C1 segment of cervical spinal cord (tissue), 14 donors: ENCODE measurements at places on chromosomes 11 and 22.

DNA sequence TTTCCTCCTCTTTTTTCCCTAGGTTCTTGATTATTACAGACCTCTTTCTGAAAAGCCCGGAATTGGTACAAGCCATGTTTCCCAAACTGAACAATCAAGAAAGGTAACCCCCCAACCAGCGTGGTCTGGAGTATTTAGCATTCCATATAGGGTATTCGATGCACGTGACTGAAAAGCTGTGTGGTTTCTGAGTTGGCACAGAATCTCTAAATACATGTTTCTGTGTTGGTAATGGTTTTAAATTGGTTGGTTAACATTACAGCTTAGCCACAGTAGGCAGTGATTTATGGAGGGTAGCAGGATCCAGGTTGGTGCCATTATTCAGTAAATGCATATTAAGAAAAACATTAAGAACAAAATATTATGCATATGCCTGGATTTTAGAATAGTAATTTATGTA lies 46.8 kb downstream of the ATXN10 start:
- DNase-seq: no peak

GRCh38 chr11:73353422-73353821 lies 22.8 kb upstream of the RELT start:
- DNase-seq: no peak

DNA sequence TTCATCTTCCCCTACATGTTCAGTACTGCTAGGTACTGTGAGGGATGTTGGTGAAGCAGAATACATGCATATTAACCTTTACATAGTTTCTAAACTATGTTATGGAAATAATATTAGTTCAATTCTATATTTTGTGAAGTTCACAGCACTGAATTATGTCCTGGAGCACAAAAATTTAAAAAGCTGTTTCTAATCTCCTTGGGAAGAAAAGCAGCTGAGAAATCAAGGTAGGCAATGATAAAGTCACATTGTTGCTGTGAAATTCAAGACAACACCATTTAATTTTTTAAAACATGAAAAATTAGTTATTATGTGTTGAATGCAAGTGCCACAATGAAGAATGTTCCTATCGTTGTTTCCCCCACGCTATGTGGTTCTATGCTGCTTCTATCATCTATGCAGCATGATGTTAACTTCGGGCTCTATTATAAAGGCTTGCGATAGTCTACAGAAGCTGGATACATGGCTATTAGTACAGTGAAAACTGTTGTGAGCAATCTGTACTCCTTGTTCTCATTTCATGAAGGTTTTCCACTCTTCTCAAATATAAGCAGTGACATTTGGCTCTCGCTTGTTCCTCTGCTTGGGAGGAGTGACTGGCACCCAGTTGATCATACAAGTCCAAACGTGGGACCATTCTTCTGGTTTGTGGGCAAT lies 164.3 kb downstream of the AASDHPPT start:
- no peak for DNase-seq

- DNase-seq: peak; percentile 51
These were observed 23.4 kb upstream of the RIC3 start for GRCh38 chr11:8192016-8192895.

GRCh38 chr11:790721-791564 lies 1.1 kb upstream of the CEND1 start:
- DNase-seq: no peak

- no peak for DNase-seq
These were observed 49.2 kb downstream of the APOL5 start for GRCh38 chr22:35766654-35767580.

- no peak for DNase-seq
These were observed 1319.9 kb downstream of the LRRC4C start for GRCh38 chr11:40139536-40139935.

- DNase-seq: no peak
These were observed 21.4 kb downstream of the CREB3L1 start for GRCh38 chr11:46298699-46299433.

GRCh38 chr11:2891326-2892214 lies 6.0 kb upstream of the CDKN1C start:
- DNase-seq: no peak

- DNase-seq: no peak
These were observed 518.0 kb downstream of the DLG2 start for GRCh38 chr11:85109141-85109540.

GRCh38 chr11:105458071-105458470 lies 151.8 kb upstream of the GRIA4 start:
- DNase-seq: no peak

GRCh38 chr22:30077279-30077880 lies 2.9 kb upstream of the HORMAD2 start:
- no peak for DNase-seq

GRCh38 chr11:13297917-13298356 lies 20.3 kb downstream of the BMAL1 start:
- no peak for DNase-seq

- DNase-seq: no peak
These were observed 95.5 kb upstream of the AMOTL1 start for GRCh38 chr11:94672636-94673035.

DNA sequence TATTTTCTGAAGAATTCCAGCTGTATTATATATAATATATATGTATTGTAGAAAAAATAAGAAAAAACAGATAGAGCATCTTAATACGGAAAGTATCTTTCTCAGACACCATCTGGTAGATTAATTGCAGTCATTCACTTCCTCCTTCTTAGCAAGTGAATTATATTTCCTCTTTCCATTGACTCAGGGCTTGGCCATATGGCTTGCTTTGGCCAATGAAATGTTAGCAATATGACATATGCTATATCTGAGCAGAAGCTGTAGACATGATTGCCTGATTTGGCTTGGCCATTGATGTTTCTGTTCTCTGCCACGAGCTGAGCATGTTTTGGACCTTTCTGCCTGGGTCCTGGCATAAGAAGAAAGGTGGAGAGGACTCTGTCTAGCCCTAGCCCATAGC lies 34.4 kb upstream of the ZBED5 start:
- DNase-seq: no peak

DNA sequence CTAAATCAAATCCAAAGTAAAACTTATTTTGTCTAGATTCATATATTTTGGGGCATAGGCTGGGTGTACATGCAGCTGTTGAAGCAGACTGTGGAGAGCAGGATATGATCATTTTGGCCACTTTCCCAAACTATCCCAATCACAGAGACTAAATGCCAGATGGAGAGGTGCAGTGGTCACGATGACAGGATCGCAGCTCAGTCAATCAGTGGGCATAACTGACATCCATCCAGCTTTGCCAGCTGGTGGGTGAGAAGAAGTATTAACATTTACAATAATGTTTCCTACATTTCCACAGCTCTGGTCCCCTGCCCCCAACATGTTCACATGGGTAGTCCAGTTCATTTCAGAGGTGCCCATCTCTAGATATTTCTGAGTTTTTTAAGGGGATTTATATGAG lies 255.5 kb upstream of the SESN3 start:
- no peak for DNase-seq

- DNase-seq: no peak
These were observed 117.9 kb downstream of the KCNQ1OT1 start for GRCh38 chr11:2581931-2582350.

GRCh38 chr11:37298173-37298572 lies 700.1 kb upstream of the RAG2 start:
- no peak for DNase-seq

- DNase-seq: no peak
These were observed 16.1 kb upstream of the SYT7 start for GRCh38 chr11:61596990-61597389.

DNA sequence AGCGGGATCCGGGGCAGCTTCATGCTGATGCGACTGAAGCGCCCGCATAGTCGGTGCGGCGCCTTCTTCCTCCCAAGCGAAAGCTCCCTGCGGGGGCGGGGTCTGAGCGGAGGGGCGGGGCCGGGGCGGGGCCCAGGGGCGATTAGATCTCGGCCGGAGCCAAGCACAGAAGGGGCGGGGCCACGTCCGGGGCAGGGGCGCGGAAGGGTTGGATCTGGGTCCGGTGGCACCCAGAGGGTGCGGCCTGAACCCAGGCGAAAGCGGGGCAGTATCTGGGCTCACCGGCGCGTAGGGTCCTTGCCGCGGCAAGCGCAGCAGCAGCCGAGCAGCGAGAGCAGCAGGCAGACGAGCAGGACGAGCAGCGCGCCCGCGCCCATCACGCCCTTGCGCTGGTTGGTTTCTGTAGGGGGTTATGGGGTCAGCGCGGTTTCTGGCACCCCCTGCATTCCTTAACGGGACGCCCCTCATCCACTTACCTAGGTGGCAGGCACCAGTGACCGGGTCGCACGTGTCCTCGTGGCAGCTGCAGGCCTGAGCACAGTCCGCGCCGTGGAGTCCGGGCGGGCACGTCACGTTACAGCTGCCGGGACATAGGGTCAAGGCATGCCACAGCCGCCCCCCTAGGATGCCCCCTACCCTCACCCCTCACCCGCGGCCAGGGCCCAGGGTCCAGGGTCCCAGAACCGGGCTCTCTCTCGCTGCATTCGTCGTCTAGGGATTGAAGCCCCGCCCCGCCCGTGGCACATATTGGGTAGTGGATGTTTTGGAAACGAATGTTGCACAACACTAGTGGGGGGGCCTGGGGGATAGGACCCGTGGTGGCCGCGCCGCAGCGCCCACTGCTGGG lies 8.1 kb downstream of the SCARF2 start:
- peak; percentile 8 for DNase-seq

- no peak for DNase-seq
These were observed 42.6 kb downstream of the FLRT1 start for GRCh38 chr11:64078284-64078683.

DNA sequence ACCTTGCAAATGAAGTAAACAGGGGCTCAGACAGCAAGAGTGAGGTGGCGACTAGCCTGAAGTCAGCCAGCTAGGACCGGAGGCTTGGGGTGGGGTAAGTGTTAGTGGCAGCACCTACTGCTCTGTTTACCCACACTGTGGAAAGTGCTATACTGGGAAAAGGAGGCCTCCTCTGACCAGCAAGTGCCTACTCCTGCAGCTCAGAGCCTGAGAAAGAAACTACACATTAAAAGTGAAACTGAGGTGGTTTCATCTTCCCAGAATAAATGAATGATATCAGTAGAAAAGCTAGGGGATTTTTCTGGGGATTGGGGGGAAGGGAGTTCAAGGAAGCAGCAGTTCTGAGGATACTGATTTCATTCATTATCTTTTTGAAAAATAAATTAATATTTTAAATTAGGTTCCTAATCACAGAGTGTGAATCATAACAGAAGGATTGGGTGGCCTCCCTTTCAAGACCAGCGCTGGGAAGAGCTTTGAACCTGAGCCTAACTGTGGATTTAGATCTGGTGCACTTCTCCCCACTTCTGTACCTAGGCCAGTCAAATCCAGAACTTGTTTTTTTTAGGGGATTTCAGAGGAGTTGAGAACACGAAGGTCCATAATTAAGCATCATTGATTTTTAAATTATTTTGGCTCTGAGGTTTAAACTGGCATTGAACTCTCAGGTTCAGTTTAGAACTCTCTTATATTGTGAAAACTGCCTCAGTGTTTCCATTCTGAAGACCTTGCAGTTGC lies 48.1 kb upstream of the GRAMD1B start:
- no peak for DNase-seq

GRCh38 chr11:75406338-75406777 lies 7.0 kb downstream of the RPS3 start:
- DNase-seq: no peak

- no peak for DNase-seq
These were observed 2.4 kb downstream of the VPS37C start for GRCh38 chr11:61158691-61159381.

DNA sequence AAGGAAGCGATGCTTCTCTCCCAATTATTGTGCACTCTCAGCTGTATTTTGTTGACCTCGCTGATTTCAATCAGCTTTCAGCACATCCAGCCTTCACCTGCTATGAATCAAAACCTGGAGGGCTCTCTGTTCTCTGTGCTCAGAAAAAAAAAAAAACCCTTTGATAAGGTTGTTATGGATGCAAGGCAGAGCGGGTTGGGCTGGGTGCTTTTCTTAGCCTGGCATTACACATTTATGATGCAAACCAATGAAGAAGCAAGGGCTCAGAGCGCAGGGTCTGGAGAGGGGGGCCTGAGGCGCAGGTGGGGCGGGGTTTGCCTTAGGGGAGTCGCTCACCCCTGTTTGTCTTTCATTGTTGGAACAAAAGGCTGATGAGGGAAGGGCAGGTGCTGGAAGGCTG lies 86.0 kb upstream of the CADM1 start:
- no peak for DNase-seq

DNA sequence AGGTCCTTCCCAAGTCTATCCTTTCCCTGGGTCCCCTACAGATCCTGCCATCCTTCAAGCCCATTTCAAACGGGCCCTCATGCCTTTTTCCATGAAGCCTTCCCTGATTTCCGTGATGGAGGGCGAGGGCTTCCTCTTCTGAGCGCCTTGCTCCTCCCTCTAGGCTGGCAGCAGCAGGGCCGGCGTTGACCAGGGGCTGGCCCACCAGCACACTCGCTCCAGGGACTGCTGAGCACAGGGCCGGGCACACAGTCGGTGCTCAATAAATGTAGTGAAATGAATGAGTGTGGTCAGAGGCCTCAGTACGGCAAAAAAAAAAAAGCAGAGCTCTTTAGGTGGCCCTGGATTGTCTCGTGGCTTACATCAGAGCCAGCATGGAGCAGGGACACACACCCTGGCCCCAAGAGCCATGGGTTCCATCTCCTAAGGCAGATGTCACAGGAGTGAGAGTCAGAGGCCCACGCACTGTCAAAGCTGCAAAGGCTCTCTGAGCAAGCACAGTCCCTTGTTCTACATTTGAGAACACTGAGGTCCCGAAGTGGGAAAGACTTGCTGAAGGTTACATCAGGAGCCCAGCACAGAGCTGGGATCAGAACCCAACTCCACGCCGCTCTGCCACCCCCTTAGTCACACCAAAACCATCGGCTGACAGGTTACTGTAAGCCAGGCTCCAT lies 3.1 kb downstream of the IL2RB start:
- DNase-seq: no peak

DNA sequence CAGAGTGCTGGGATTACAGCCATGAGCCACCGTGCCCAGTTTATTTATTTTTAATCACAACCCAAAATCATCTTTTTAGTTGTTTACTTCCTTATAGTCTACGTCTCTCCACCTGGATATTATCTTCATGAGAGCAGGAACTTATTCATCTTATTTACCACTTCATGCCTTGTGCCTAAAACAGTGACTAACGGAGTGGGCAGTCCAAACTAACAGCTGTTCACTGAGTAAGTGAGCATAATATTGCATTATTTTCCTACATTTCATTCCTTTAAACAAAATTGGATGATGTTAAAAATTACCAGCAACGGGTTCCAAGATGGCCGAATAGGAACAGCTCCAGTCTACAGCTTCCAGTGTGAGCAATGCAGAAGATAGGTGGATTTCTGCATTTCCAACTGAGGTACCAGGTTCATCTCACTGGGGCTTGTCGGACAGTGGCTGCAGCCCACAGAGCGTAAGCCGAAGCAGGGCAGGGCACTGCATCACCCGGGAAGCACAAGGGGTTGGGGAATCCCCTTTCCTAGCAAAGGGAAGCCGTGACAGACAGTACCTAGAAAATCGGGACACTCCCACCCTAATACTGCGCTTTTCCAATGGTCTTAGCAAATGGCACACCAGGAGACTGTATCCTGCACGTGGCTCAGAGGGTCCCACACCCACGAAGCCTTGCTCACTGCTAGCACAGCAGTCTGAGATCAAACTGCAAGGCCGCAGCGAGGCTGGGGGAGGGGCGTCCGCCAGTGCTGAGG lies 14.1 kb downstream of the TMEM123 start:
- DNase-seq: no peak
